ENCODE measurements at places on chromosomes 2 and 18. TPM values are rescaled to one million over a fixed set of nuclear protein-coding genes. Genes with fewer than 3 reads are reported as not detected.

The PRSS56 gene
- not detected for total RNA-seq

The ABHD1 gene
- total RNA-seq, result 1.1 TPM

The CPO gene
- not detected for total RNA-seq

DNA sequence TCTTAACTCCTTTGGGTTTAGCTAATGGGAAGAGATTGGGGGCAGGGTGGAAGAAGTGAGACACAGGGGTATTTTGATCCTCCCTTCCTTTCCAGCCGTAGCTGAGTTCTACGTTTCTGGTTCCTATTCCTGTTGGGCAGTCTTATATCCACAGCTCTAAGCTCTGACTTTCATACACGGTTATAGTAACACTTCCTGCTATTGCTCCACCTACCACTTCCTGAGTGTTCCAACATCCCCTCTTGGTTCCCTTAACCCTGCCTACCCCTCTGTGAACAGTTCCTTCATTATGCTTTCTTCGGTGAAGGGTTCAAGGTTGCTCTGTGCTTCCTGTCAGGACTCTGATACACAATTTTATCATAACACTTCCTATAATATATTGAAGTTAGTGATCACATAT, 205.1 kb downstream of the DNAH7 start:
- no peak for DNase-seq

The IL36RN gene
- not detected for total RNA-seq

The PSMA8 gene
- total RNA-seq, result not detected

The CTAGE1 gene
- total RNA-seq, result 0.03 TPM

GRCh38 chr18:48036226-48036625, 105.8 kb upstream of the SMAD2 start:
- DNase-seq, result no peak

The TWIST2 gene
- total RNA-seq, result not detected

DNA sequence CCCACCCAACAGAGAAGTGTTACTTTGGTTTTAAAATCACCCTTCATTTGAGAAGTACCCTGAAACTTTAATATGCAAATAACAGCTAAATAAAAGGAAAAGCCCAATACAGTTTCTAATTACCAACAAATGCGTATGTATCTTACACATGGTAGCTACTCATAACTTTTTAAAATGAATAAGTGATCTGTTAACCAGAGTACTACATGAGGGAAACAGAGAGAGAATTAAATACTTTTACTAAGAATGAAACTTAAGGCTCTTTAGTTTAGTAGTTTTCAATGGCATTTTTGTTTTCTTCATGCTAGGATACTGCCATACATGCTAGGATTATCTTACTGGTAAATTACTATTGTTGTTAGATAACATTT, 39.1 kb upstream of the NABP1 start:
- no peak for DNase-seq

The DDX18 gene
- total RNA-seq, result 89.9 TPM

DNA sequence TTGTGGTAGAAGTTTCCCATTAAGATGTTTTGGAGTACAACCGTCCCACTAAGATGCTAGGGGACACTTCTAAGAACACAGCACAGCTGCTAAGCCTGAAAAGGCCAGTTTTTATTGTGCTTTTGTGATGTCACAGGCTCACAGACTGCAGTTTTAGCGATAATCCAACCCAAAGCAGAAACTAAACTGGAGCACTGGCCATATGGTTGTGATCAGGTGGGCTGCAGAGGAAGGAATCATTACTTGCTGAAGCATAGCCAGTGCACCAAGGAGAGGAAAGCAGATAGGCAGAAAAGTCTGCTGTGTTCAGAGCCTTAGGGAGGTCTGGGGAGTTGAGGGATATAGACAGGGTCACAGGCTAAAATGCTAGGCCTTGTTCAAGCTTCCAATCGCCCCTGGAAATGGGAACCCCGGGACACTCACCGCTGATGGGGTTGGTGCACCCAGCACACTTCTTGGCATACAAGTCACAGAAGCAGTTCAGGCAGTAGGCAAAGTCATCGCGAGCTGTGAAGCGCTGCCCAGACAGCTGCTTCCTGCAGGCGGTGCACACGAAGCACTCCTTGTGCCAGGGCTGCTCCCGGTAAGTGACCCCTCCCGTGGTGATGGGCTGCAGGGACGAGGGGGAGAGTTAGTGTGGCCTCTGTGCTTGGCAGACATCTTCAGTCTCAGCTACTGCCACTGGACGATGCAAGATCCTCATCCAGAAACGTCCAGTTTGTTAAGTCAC, 25.7 kb downstream of the C2orf49 start:
- DNase-seq, result no peak

The TAF4B gene
- total RNA-seq, result 13.2 TPM

The RNF125 gene
- 41.4 TPM for total RNA-seq

DNA sequence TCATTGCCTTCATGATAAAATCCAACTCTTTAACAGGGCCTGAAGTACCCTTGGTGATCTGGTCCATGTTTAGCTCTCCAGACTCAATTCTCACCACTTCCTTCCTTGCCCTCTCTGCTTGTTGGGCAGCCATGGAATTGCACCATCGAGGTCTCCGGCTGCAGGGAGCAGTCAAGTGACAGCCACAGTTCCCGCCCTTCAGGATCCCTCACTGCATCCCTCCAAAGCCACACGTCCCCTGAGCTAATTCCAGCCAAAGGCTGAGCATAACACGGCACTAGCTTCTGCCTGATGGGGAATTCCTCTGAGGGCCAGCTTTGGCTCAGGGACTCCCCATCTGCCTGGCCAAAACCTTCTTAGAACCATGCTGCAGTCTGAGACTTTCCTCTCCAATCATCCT, 47.4 kb upstream of the SLC1A4 start:
- DNase-seq, result no peak

The ADRA2B gene
- not detected for total RNA-seq

The CRYGB gene
- not detected for total RNA-seq

DNA sequence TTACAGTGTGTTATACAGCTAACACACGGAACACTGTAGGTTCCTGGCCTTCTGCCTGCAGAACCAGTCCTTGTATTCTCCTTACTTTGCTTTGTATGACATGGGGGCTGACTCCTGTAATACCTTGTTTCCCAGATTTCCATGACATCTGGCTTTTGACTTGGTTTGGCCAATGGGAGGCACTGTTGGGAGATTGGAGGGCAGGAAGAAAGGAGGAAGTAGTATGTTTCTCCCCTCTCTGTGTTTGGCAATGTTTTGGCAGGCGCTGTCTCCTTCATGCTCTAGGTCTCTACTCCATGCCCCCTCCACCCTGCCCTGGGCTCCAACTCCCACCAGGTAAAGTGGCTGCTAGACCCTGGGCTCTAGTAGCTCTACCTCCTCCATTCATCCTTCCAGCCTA, 331.1 kb upstream of the SLC14A2 start:
- DNase-seq, result peak; percentile 4

DNA sequence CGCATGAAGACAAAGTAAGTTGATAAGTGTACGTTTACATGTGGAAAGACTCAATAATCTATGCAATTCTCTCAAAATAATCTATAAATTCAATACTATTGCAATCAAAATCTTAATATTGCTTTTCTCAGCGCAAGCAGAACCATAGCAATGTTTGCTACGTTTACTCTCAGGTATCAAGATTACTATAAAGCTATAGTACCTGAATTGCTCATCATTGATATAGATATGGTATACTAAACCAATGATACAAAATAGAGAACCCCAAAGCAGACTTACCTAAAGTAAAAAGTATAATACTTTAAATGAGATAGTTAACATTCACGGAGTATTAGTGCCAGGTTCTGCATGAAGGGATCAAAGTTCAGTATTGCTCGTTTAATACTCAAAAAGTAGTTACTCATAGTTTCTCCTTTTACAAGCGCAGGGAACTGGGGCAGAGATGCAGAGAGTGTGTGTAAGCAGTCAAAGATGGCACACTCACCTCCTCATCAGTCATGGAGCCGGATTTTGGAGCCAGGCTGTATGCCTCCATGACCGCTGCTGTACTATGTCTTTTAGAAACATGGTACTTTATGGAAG, 391.0 kb upstream of the ID2 start:
- DNase-seq, result no peak

The TGFA gene
- 2.4 TPM for total RNA-seq

DNA sequence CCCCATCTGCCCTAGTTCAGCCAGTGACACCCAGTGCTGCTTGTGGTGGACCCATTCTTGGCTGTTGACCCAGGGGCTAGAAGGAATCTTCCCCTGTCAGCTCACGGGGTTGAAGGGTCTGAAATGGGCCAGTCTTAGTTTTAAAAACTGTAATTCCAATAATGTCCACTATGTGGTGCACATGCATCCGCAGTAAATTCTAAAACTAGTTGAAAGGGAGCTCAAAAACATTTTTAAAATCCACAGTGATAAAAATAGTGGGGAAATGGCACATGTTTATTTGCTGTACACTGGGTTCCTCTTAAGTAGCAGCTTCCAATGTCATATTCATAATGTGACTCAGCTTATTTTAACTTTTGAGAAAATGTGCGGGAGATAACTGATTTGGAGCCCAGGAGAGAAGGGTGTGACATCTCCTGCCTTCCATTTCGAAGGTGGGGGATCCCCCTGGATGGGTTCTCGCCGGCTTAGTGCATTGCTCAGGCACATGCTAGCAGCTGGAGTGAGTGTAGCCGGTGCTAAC, 32.8 kb downstream of the GRHL1 start:
- DNase-seq, result peak; percentile 74

The TXNDC9 gene
- total RNA-seq, result 63.1 TPM

GRCh38 chr2:42769583-42770287, 5.8 kb upstream of the OXER1 start:
- DNase-seq, result no peak

DNA sequence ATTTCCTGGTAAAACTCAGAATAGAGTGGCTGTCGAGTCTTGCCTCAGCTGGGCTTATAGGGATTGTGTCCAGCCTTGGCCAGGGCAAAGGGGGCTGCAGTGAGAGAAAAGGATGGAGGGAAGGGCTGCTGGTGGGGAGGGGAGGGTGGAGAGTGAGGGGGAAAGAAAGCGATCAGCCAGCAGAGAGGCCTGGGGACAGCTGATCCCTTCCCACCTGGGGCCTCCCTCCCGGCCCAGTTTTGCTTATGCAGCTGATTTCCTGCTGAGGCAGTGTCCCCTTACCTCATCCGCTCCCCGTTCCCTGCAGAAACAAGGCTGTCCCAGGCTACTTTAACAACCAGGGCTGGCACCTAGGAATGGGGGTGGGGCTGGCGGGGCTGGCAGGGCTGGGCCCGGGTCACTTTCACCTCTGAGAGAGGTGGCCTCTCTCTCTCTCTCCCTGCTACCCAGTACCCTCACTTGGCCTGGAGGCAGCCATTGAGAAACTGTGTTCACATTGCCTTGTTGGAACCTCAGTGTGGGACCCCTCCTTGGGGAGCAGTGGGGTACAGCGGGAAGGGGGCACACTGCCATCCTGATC, 12.2 kb upstream of the GMPPA start:
- no peak for DNase-seq

The TP53I3 gene
- total RNA-seq, result 16.6 TPM

The SERPINB4 gene
- total RNA-seq, result not detected

- no peak for DNase-seq
These were observed 51.2 kb downstream of the SLC4A5 start for GRCh38 chr2:74291886-74292621.

- no peak for DNase-seq
These were observed 762 bp downstream of the YIPF4 start for GRCh38 chr2:32278478-32278853.

- DNase-seq, result no peak
These were observed 39.5 kb downstream of the ADNP2 start for GRCh38 chr18:80148326-80149199.

DNA sequence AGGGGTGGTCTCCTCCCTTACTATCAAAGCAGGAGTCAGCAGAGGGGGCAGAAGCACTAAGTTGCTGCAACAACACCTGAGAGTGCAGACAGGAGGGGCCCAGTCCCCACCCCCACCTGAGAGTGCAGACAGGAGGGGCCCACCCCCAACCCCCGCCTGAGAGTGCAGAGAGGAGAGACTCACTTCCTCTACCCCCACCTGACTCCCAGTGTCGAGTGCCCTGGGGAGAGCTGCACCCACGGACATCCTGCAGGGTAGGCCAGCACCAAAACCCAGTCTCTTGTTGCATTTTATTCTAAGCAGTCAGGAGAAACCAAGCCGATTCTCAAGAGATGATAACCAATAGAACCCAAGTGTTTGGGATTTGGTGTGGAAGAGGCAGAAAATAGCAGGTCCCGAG, 78.4 kb downstream of the NAPG start:
- no peak for DNase-seq

The RAB6C gene
- total RNA-seq, result not detected

GRCh38 chr18:62379051-62379450, 53.9 kb downstream of the TNFRSF11A start:
- no peak for DNase-seq

GRCh38 chr2:144890828-144891227, 370.9 kb upstream of the ZEB2 start:
- peak; percentile 66 for DNase-seq

The GALNT1 gene
- 73.2 TPM for total RNA-seq

The UGT1A10 gene
- total RNA-seq, result not detected

- peak; percentile 61 for DNase-seq
These were observed 200.6 kb downstream of the PPP1R1C start for GRCh38 chr2:182186132-182186735.

DNA sequence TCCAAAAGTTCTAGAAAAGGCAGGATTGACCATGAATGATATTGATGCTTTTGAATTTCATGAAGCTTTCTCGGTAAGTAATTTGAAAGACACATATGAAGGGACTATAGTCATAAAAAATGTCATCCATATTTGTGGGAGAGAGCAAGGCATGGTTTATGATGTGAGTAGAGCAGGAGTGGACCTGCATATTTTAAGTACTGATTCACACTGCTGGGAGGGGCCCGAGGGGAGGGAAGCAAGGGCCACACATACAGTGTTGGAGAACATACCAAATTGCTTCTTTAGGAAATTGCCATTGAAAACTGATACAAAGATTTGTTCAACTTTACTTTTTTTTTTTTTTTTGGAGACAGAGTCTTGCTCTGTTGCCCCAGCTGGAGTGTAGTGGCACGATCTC, 39.4 kb downstream of the HADHB start:
- no peak for DNase-seq

DNA sequence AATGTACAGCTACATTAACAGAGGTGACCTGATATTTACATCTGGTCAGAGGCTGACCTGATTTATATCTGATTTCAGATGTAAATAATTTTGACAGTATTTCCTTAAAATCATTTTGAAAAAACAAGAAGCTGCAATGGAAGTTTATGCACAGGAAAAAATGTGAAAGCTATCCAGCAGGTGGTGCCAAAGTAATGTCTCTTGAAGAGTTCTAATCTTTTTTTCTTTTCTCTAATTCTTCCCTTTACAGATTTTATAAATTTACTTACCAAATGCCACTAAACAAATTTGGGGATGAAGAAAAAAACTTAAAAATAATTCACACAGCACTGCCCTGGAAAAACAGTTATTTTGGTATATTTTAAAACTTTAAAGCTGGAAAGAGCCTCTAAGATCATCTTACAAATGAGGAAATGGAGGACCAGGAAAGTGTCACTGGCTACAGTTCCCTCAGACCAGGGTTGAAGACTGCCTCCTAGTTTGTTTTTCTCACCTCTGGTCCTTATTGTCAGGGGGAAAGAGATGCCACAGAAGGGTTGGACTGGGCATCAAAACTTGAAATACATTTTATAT, 16.4 kb upstream of the FBLN7 start:
- peak; percentile 61 for DNase-seq

DNA sequence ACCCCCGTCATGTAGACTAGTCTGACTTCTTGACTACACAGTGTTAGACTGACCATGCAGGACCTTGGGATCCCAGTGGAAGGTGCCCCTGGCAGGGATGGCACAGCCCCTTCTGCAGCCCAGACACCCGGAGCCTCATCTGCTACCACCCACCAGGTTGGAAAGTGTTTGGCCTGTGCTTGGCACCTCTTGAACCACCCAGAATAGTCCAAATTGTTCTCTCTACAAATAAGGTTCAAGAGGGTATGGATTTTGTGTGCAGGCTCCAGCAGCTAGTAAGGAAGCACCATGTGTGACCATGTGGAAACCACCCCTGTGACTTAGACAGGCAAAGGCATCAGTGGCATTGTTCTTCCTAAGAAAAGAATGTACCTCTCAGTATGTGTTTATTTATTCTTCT, 18.4 kb downstream of the L3MBTL4 start:
- DNase-seq, result no peak
